ENCODE measurements at places on chromosomes 12 and 14.

DNA sequence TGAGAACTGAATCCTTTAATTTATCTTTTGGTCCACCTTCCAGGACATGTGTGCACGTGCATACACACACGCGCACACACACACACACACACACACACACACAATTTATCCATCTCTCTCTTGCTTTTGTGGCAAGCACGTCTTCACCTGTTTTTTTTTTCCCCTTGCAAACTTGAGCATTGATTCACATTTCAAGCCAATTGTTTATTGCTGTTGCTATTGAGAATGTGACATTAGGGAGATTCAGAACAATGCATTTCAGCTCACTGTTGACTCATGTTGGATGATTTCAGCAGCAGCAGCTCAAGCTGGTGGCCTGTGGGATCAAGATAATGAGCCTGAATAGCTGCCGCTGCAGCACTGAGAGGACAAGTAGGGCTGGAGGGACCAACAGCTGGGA is 128.9 kb downstream of the SNAPC1 start:
- no peak for DNase-seq

- no peak for DNase-seq
Measured at GRCh38 chr14:69259168-69259526, 811 bp upstream of the GALNT16 start.

- no peak for DNase-seq
Measured at GRCh38 chr14:89955022-89955744, 544 bp upstream of the TDP1 start.

DNA sequence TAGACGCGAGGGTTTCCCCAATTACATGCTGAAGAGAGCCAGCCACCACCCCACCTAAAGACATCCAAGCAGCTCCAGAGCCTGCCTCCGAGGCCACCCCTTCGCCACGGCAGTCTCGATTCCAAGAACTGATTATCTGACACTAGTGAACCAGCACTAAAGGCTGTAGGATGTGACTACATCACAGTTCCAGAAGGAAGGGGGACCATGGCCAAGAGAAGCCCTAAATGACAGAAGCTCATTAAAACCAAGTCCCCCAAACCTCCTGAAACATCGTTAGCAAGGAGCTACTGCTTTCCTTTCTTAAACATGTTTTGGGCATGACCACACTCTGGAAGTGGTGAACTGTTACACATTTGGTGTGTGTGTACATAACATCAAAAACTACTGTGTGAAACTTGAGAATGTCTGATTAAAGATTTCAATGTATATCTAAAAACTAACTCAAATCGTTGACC is 88.2 kb downstream of the DUSP16 start:
- no peak for DNase-seq

- DNase-seq: no peak
Measured at GRCh38 chr14:100771121-100771800, 44.6 kb downstream of the DLK1 start.

- DNase-seq: no peak
Measured at GRCh38 chr14:100441271-100441947, 118.3 kb downstream of the SLC25A47 start.

GRCh38 chr12:65962921-65963861 is 138.9 kb downstream of the HMGA2 start:
- no peak for DNase-seq

DNA sequence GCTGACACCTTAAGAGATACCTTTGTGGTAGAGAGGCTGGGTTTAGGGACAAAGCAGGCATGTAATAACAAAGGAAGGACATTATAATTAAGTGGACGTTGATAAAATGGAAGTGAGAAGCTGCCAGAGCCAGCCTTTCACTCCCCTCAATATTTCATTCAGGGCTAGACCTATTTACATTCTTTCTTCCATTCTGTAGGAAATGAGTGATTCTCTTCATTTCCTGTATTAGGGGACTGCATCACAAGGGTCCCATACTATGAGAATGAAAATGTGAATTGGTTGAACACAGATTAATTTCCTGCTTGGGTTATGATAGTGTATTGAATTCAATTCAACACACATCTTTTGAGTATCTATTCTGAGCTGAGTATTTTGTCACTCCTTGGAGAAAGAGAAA is 143.0 kb downstream of the OTOGL start:
- DNase-seq: no peak

GRCh38 chr12:33529031-33529430 is 89.4 kb upstream of the SYT10 start:
- no peak for DNase-seq

- DNase-seq: no peak
Measured at GRCh38 chr14:100114109-100114765, 45.2 kb downstream of the DEGS2 start.

GRCh38 chr14:52929192-52929807 is 21.6 kb downstream of the FERMT2 start:
- DNase-seq: no peak

GRCh38 chr12:56230432-56231183 is 757 bp downstream of the SLC39A5 start:
- DNase-seq: no peak

DNA sequence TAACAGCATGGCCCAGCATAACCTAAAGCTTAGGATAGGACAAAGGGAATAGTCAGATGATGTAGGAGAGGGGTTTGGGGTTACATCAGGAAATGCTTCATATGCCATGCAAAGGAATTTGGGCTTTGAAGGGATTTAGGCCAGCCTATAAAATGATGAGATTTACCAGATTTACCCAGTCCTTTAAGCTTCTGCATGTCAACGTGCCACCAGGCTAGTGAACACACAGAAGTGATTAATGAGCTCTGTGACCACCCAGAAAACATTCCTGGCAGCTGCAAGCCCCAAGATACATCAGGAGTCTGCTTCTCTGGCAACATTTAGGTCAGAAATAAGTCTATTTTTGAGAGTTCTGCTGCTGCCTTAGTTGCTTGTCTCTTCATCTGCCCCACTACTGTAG is 118.3 kb downstream of the LRIG3 start:
- no peak for DNase-seq

- DNase-seq: no peak
Measured at GRCh38 chr12:40312982-40313576, 88.3 kb downstream of the LRRK2 start.

GRCh38 chr12:14892726-14893505 is 7.3 kb upstream of the MGP start:
- peak; percentile 65 for DNase-seq

- DNase-seq: no peak
Measured at GRCh38 chr14:40630471-40630870, 976.2 kb upstream of the LRFN5 start.

DNA sequence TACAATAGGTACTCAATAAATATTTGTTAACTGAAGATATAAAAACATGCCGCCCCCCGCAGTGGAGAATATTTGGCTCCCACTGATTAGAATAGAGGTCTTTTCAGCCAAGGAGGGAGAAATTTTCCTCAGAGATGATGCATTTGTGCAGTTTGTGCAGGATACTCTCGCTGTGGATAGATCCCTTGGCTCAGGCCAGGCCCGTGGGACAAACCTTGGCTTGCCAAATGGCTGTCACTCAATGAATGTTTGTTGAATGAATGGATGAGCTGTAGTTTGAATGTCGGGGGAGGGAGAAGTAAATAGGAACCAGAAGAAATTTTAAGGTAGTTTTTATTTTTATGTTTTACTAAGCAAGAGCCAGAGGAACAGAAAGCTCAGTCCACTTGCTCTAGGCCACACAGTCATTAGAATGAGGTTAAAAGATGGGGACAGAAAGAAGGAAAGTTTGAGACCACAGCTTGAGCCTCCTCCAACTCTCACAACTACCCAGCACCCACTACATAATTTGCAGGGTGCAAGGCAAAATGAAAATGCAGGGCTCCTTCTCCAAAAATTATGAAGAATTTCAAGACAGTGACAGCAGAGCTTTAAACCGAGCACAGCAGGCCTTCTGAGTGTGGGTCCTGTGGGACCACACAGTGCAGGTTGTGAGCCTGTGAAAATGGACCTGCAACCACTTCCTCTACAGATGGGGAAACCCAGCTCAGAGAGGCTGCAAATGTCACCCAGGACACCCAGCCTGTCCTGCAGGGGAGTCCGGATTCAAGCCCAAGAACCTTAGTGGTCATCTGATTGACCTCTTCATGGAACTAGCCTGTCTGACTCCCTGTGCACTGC is 51.4 kb downstream of the WSCD2 start:
- DNase-seq: no peak

- DNase-seq: no peak
Measured at GRCh38 chr12:6276956-6277620, 33.4 kb upstream of the PLEKHG6 start.

DNA sequence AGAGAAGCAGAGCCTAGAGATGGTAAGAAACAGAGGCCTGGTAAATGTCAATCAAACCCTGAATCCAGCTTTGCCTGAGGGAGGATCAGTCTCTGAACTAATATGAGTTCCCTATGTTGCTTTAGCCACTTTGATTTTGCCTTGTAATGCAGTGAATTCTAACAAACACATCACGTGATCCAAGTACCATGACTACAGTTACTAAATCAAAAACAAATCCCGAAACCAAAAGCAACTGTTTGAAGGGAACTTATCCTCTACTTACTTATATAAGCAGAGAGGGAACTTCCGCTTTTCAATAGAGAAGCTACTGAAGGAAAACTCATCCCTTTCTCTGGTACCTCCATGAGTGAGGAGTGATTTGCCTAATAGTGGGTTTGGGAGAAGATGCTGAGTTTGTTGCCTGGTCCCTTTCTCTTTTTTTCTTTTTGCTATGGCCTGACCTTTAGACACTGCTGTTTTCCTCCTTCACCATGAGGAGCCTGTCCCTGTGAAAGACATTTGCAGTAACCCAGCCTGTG is 7.7 kb upstream of the PPTC7 start:
- no peak for DNase-seq

DNA sequence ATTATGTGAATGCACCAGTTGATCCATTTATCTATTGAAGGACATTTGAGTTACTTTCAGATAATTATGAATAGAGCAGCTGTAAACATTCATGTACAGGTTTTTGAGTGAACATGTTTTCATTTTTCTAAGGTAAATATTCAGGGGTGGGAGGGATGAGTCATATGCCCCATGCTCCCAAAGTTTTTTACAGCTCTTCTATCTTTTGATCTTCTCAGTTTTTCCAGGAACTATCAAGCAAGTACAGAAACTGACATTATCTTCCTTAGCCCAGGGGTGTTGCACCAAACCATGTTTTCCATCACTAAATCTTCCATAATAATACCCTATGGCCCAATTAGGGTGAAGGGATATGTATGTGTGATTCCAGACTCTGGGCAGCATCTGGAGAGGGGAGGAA is 384.5 kb downstream of the EMP1 start:
- DNase-seq: no peak

GRCh38 chr14:33855672-33856071 is 95.2 kb downstream of the EGLN3 start:
- DNase-seq: no peak

DNA sequence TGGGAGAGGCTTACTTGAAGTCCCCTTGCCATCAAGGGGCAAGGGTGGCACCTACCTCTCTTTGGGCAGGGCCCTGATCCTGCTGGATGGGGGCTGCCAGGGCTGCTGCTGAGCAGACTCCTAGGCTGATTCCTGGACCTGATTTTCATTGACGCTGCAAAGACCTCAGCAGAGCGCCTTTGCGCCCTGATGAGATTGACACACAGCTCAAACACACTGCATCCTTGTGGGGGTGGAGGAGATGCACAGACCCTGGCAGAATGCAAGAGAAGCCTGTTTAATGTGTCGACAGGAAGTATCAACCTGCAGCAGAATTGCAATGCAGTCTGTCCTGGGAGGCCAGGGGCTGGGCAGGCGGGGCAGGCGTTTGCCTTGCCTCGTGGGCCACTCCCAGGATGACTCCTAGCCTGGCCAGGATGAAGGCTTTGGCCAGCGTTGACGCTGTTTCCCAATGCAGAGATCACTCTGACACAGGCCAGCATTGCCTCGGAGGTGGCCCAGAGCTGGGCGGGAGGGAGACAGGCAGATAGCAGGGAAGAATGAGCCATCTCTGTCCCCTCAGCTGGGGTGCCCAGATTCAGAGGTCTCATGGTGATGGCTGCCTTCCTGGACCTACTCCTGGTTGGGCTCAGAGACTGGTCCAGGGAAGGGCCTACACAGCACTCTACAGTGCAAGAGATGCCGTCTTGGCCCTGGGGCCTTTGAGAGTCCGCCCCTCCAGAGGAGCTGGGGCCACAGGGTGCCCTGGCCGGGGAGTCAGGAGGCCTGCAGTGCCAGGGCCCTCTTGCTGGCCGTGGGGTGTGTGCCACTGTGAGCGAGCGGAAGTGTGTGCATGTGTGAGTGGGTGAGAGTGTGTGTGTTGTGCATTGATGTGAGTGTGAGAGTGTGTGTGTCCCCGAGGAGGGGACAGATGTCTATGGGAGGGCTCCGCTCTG is 108.3 kb downstream of the KIF26A start:
- DNase-seq: no peak

DNA sequence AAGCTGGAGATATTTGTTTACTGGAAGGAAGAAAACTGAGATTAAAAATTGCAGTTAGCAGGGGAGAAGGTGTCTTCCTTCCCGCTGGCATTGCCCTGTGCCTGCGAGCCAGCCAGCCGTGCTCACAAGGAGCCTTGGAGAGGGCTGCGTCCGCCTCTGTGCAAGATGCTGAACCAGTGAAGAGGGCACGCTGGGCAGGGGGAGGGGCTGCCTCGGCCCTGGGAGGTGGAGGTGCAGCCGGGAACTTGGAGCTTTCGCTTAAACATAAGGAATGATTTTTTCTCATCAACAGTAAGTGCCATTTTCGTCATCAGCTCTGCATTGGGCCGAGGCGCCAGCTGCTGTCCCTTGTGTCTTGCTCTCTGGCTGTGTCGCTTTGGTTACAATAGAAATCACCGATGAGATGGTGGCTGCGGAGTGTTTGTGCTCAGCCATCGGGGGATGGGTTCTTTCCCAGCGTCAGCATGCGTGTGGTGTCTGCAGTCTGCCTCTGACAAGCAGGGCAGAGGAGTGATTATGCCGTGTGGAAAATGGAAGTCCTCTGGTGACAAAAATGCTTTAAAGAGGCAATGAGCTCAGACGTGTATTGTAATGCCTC is 97.3 kb downstream of the ESR2 start:
- peak; percentile 50 for DNase-seq

- DNase-seq: no peak
Measured at GRCh38 chr14:33532553-33532952, 418.3 kb downstream of the EGLN3 start.

- no peak for DNase-seq
Measured at GRCh38 chr14:105213361-105213760, 32.2 kb upstream of the NUDT14 start.

DNA sequence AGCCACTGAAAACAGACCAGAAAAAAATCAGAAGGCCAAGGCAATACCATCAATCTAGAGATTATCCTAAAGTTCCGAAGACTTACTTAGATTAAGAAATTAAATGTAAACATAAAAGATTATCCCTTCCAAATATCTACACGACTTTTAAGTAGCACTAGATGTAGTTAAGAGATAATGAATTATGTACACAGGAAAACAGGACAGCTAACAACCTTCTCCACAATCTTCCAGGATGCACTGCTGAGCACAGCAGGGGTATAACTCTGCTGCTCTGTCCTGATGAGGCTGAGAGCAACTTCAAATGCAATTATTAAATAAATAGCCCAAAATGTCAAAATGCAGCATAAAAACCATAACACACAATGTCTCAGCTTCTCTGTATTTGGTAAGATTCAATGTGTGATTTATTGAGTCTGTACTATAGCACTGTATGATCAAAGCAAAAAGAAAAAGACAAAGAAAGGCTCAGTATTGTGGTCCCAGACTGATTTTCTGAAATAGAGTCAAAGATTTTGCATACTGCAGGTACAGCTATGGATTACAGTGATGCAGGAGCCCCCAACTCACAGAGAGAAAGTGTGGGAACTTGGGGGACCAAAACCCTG is 56.9 kb downstream of the TMTC1 start:
- DNase-seq: no peak

- no peak for DNase-seq
Measured at GRCh38 chr14:73977896-73978295, 27.8 kb downstream of the COQ6 start.

All from gastrocnemius medialis (tissue), 4 donors.